ENCODE measurements at places on chromosomes 4 and X.

DNA sequence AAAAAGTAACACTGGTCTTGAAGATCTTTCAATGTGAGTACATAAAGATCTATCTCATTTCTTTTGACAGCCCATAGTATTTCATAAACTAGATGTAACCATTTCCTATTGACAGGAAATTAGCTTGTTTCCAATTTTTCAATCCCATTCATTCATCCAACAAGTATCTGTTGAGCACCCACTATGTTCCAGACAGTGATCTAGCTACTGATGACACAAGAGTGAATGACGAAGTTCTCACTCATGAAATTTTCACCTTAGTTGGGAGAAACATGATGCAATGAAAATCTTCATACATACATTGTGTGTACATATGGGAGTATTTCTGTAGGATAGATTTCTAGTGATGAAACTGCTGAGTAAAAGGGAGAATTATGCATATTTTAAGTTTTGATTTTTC lies 1.7 kb downstream of the CD38 start:
- no peak for DNase-seq

- DNase-seq, result no peak
These were observed 1754.1 kb downstream of the C4orf33 start for GRCh38 chr4:130850019-130850524.

DNA sequence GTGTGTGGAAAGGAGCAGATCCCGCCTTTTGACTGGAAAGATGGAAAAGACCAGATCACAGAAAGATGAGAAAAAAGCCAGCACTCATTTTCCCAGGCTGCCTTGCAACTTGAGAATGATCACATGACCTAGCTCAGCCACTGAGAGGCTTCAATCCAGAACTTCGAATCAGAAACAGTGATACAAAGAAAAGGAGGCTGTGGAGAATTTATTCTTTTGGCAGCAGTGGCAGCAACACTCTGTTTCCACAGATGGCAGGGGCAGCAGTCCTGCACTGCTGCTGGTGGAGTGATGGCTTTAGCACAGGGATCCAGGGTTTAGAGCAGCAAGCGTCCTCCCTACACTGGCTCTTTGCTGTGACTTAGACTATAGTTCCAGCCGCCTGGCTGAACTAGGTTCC lies 77.8 kb upstream of the SH3RF1 start:
- DNase-seq, result no peak

- DNase-seq, result no peak
These were observed 51.6 kb upstream of the PRDM8 start for GRCh38 chr4:80145739-80146138.

DNA sequence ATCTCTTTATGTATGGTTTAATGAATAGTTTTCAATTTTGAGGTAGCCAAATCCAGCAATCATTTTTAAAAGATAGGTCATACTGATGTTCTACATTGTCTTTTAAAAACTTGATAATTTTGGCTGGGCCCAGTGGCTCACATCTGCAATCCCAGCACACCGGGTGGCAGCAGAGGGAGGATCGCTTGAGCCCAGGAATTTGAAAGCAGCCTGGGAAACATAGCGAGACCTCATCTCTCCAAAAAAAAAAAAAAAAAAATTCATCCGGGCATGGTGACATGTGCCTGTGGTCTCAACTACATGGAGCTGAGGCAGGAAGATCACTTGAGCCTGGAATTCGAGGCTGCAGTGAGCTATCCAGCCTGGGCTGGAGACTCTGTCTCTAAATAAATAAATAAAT lies 419.8 kb downstream of the GALNTL6 start:
- DNase-seq, result no peak

- no peak for DNase-seq
These were observed 112.3 kb upstream of the LIMCH1 start for GRCh38 chr4:41425650-41426049.

- DNase-seq, result no peak
These were observed 59.0 kb downstream of the PCGF3 start for GRCh38 chr4:764405-765169.

DNA sequence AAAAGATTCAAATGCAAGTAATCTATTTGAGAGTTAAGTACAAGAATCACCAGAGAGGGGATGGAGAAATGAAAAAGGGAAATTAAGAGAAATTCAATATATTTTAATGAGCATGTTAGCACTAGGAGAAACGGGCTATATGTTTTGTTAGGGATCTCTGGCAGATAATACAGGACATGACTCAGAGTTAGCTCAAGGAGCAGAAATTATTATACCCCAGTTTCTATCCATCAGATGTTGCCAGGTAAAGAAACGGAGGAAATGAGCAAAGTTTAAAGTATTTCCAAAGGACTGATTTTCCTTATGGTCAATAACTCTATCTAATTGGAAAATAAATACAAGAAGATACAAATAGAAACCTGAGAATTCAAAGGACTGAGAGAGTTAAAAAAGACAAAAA lies 867.6 kb downstream of the TRAM1L1 start:
- DNase-seq, result no peak

GRCh38 chr4:38164346-38164745 lies 204.1 kb downstream of the PTTG2 start:
- DNase-seq, result no peak

- DNase-seq, result no peak
These were observed 421.8 kb downstream of the GBA3 start for GRCh38 chr4:23114538-23114937.

- DNase-seq, result no peak
These were observed 117.3 kb downstream of the FAT4 start for GRCh38 chr4:125432078-125432477.

- DNase-seq, result no peak
These were observed 432.0 kb upstream of the FAM241A start for GRCh38 chr4:111713276-111713675.

DNA sequence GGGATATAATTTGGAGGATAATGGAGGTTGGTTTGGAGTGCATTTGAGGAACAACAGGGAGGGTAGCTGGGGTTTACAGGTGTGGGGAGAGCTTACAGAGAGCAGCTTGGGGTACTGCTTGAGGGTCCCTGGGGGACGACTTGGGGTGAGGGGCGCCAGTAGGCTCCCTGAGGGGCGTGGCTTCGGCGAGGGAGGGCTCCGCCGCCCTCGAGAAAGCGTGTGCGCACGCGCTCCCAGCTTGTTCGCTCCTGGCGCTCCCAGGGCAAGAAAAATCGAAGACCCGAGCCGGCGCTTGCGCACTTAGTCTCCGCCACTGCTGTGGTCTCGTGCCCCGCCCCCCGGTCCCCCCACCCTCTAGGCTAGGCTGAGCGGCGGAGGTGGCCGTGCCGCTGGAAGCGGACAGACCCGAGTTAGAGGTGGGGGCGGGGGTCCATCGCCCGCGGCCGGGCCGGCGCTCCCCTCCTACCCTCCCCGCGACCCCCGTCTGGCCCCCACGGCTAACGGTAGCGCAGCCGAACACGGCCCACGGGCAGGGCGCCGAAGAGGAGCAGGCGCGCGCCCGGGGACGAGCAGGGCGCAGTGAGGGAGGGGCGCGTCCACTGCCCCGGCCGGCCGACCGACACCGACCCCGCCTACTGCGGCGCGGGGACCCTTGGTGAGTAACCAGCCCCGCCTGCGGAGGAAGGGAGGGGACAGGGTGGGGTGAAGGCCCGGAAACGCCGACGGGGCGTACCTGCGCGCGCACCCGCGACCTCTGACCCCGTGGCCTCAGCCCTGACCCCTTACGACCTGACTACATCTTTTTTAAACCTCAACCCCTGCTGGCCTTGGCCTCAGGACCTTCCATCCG lies 5.4 kb upstream of the CCDC120 start:
- peak; percentile 67 for DNase-seq

- no peak for DNase-seq
These were observed 109.0 kb downstream of the ANTXR2 start for GRCh38 chr4:79964020-79964399.

DNA sequence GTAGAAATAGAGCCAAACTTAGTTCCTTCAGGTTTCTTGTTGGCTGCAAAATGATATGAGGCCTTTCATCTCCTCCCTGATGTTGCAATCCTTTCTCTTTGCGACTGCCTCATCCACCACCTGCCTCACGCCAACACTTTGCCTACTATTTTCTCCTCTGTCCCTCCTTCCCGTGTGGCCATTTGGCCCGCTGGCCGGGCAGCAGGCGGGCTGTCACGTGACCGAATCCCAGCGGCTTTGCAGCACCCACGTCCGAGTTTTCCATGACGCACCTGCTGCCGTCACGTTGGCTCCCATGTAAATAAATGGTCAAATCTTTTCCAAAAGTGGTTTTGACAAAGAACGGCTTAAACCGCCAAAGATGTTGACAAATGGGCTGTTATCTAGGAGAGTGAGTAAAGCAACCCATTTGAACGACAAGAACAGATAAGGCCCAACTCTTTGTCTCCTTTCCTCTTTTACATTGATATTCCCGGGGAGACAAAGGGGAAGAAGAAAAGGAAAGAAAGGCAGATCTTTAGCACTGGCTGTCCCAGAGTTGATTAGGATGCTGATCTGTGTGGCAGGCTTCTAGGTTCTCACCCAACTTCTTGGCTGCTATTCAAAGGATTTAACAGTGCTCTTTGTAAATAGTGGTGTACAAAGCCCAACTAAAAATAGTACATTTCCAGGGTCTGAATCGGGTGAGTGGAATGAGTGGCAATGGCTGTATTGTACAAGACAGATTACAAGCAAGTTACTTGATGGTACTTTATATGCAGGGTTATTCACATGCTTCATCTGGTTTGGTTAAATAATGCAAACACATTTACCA lies 174.2 kb upstream of the JADE1 start:
- no peak for DNase-seq

DNA sequence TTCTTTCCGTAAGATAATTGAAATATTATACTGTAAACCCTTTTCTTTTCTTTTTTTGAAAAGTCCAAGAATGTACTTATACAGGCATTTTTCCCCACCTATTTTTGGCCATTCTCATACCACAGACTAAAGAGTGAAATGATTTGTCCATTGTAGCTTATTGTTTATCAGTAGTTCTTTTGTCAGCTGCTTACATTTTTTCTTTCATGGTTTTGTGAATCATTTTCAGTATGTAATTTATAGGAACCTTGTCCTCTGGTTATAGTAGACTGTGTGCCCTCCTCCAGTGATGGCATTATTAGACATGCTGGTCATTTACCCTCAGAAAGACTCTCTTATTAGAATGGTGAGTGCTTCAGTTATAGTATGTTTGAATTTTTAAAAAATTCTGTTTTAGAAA lies 56.7 kb downstream of the CCKAR start:
- DNase-seq, result no peak

DNA sequence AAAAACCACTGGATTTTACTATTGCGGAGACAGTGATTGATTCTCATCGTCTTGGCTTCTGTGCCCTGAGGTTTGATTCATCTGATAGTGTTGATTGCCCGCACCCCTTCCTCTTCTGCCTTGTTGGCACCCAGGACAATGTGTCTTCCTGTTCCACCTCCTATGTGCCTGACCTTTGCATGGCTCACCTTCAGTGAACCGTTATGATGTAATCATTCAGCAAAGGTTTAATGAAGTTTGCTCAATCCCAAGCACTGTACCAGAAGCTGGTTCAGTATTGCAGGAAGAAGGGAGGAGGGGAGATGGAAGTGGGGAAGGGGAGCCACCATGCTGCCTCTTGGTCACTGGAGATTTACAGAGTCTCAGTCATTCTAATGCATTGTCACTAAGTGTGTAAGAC lies 36.3 kb downstream of the PDGFRA start:
- no peak for DNase-seq

GRCh38 chr4:74534121-74534520 lies 89.2 kb downstream of the AREG start:
- no peak for DNase-seq

DNA sequence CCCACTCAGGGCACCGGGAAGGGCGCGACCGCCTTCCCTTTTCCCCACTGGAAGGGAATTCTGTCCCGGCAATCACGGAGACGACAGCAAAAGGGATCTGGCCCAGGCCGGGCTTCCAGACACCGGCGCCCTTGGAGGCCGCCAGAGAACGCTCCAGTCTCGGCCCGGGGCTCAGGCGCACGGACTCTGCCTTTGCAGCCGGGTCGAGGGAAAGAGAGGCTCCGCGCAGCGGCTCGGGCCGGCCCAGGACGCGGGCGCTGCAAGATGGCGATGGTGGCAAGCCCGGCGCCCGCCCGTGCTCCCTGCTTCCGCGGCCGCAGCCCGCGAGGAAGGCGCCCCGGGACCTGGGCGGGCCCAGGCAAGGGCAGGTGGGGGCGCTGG lies 1.1 kb downstream of the CTBP1 start:
- DNase-seq, result no peak

DNA sequence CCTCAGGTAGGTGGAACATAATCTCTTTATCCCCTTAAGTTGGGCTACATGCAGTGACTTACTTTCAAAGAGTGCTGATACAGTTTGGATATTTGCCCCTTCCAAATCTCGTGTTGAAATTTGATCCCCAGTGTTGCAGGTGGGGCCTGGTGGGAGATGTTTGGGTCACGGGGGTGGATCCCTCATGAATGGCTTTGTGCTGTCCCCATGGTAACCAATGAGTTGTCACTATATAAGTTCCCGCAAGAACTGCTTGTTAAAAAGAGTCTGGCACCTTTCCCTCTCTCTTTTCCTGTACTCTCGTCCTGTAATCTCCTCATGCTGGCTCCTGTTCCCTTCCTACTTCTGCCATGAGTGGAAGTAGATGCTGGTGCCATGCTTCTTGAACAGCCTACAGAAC lies 71.3 kb downstream of the GLRA3 start:
- no peak for DNase-seq

DNA sequence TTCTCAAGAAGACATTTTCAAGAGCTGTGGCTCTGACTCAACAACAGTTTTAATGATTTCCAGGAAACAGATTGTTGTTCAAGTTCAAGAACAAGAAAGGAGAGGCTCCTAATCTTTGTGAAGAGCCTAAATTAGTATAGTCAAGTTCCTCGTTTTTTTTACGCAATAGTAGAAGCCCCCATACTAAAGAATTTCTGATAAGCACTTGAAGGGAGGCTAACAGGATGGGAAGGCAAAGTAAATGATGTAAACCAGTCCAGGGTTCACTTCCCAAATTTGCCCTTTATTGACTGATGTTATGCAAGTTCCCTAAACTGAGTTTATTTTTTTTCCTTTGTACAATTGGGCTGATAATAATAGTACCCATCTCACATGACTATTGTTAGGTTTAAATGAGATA lies 178.2 kb downstream of the RTL9 start:
- peak; percentile 1 for DNase-seq

- no peak for DNase-seq
These were observed 51.1 kb upstream of the IL21 start for GRCh38 chr4:122671919-122672490.

DNA sequence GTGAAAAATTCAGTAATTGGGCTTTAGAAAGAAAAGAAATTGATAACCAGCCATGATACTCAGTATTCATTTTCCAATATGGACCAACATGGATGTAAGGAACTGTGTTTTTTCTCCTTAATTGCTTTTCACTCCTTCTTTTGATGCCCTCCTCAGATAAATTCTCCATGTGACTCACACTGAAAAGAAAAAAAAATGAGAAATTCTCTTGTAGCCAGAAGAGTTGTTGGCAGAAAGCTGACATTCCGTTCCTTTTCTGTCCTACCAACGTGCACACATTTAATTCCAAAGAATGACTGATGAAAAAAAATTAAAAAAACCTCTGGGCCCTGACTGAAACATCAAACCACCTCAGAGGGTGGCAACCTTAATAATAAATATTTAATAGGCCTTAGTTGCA lies 153.1 kb downstream of the AMELX start:
- DNase-seq, result no peak

DNA sequence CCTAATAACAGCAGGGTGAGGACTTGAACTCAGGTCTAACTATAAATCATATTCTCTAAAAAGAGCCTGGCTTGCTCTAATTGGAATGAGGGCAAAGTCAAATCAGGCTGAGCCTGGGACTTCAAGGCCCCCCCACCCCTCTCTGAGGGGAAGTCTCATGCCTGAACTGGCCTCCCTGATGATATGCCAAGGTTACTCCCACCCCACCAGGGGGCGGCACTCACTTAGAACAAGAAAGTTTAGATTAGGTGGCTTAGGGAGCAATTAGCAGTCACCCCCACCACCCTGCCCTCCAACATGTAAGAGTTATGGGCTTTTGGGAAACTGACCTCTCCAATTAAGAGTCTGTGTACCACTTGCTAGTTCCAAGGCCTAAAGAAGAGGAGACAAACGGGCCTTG lies 2.7 kb downstream of the FOXO4 start:
- DNase-seq, result peak; percentile 85
